ENCODE measurements at places on chromosomes 16 and 17.
A peak's percentile ranks its signal among the peaks of the same experiment; 100 is the strongest.

DNA sequence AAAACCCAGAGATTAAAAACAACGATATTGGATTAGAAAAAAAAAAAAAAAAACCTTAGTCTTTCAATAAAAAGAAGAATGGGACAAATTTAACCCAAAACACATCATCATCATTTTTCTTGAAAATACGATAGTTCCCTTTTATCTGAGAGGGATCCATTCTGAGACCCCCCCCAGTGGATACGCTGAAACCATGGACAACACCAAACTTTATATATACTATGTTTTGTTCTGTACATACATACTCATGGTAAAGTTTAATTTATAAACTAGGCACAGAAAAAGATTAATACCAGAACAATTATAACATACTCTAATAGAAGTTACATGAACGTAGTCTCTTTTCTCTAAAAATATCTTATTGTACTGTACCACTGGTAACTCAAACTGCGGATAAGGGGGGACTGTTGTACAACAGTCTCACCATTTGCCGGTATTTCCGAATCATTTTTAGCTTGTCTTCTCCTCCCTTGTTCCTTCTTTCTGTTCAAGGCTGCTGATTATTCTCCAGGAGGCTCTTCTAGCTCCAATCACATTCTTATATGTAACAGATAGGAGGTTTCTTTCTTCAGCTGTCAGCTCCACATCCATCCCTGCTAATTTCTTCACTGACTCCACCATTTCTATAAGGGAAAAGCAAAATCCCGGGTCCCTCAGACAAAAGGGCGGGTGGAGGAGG, 37.0 kb downstream of the RNF135 start:
- no peak for DNase-seq

- DNase-seq: no peak
Measured at GRCh38 chr16:51030516-51030915, 120.6 kb downstream of the SALL1 start.

- DNase-seq: no peak
Measured at GRCh38 chr17:30275911-30276310, 15.8 kb downstream of the BLMH start.

GRCh38 chr16:12685806-12686205, 117.9 kb downstream of the CPPED1 start:
- DNase-seq: no peak

GRCh38 chr17:54426296-54426886, 474.3 kb upstream of the TOM1L1 start:
- no peak for DNase-seq

DNA sequence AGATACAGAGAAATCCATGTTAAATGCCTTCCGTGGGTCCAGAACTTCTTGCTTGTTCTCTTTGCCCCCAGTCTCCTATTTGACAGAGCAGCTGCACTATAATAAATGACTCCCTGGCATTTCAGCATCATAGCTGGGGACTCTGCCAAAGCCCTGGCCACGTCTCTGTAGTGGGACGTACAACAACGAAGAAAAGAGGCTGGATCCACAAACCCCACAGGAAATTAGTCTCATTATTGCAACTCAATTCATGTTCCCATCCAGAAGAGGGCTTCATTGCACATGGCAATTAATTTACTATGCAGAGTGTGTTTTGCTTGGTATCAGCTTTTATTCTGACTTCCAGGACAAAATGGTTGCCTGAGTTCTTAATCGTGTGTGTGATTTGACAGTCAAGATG, 121.3 kb downstream of the CDH13 start:
- DNase-seq: peak; percentile 42

- DNase-seq: no peak
Measured at GRCh38 chr16:11542069-11542744, 44.5 kb downstream of the LITAF start.

- DNase-seq: peak; percentile 93
Measured at GRCh38 chr17:47970725-47971499, at the start of gene CDK5RAP3. CDK5RAP3 (plus strand) TSS chr17:47971113; CDS start chr17:47971147, 34 bp downstream.

DNA sequence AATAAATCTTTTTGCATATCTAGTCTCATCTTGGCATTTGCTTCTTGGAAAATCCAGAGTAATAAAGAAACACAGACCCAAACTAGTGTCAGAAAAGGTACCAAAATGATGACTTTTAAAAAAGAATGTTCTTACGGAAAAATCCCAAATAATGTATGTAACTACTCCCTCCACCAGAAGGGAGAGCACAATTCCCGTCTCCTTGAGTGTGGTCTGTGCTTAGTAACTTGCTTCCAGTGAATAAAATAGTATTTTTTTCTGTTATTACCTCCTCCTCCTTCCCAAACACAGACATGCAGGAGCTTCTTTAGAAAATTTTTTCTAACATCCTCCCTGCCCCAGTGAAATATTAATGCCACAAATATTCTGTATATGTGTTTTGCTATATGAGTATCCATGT, 358.1 kb downstream of the ZFHX3 start:
- DNase-seq: no peak

Data from AG09309 (cell line).